ENCODE measurements at places on chromosomes 12 and 14. TPM values are rescaled to one million over a fixed set of nuclear protein-coding genes. Genes with fewer than 3 reads are reported as not detected.

The TGM1 gene
- total RNA-seq, result 0.36 TPM

The DACT1 gene
- total RNA-seq, result 74.8 TPM

The EPYC gene
- total RNA-seq, result 1.8 TPM

The FGF23 gene
- not detected for total RNA-seq

The IGF1 gene
- total RNA-seq, result 0.88 TPM

The TAS2R30 gene
- 9.7 TPM for total RNA-seq

The IL31 gene
- total RNA-seq, result not detected

The PLCZ1 gene
- total RNA-seq, result not detected

The NAV3 gene
- 107 TPM for total RNA-seq

The SLC5A8 gene
- not detected for total RNA-seq

The MYH6 gene
- not detected for total RNA-seq

The PRIMA1 gene
- not detected for total RNA-seq

The SLC6A15 gene
- under 0.01 TPM for total RNA-seq

The EGLN3 gene
- 0.29 TPM for total RNA-seq

DNA sequence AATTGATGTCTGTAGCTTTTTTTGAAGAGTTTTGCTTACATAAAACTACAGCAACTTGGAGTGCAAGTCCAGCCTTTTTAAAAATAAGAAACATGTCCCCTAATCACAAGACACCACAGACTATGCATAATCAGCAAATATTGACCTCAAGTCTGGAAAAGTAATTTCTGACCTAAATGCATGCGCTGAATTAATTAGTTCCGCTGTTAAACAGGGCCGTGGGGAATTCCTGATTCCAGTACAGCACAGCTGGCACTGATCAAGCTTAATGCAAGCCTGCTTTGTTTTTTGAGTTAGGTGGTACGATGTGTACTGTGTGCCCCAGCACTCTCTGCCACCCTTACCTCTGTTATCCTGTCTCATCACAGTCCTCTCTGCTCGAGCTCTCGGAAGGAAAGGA, 9.2 kb downstream of the MLH3 start:
- DNase-seq, result no peak
- H3K4me1 ChIP-seq, result peaks cover 16% of the 10 kb centered on the region
- H3K27me3 ChIP-seq, result no peaks in the 10 kb centered on the region
- H3K4me3 ChIP-seq, result no peak overlapping the region
- no peak overlapping the region for H3K27ac ChIP-seq
- peaks cover 21% of the 10 kb centered on the region for H3K36me3 ChIP-seq

DNA sequence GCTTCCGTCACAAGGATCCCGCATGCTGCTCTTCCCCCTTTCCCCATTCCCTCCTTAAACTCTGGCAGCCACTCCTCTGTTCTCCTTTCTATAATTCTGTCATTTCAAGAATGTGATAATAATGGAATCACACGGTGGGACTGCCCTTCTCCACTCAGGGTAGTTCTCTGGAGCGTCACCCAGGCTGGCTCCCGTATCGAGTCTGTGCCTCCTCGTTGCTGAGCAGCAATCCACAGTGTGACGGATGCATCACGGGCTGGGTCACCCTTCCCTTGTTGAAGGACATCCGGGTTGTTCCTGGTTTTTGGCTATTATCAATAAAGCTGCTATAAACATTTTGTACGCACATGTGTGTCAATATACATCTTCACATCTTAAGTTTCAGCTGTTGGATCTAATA, 5.7 kb upstream of the SYNE3 start:
- no peaks in the 10 kb centered on the region for H3K27me3 ChIP-seq
- H3K4me1 ChIP-seq, result peaks cover 74% of the 10 kb centered on the region
- H3K27ac ChIP-seq, result no peak overlapping the region
- H3K4me3 ChIP-seq, result no peak overlapping the region

GRCh38 chr12:27499377-27499776, 24.6 kb upstream of the PPFIBP1 start:
- no peak overlapping the region for H3K4me3 ChIP-seq
- no peaks in the 10 kb centered on the region for H3K27me3 ChIP-seq
- no peaks in the 10 kb centered on the region for H3K36me3 ChIP-seq

DNA sequence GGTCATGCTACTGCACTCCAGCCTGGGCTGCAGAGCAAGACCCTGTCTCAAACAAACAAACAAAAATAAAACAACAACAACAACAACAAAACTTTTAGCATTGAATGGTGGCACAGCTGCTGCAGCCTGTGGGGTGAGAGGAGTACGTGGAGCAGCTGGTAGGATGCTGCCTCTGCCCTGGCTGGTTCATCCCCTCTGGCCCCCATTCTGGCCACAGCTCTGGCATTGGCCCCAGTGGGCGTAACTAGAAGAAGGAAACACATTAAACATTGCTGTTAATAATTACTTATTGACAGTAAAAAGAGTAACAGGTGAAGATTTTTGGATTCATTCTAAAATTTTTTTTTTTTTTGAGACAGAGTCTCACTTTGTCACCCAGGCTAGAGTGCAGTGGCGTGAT, 28.8 kb upstream of the C2CD5 start:
- no peak overlapping the region for H3K27ac ChIP-seq
- no peaks in the 10 kb centered on the region for H3K27me3 ChIP-seq
- no peak overlapping the region for H3K4me3 ChIP-seq

DNA sequence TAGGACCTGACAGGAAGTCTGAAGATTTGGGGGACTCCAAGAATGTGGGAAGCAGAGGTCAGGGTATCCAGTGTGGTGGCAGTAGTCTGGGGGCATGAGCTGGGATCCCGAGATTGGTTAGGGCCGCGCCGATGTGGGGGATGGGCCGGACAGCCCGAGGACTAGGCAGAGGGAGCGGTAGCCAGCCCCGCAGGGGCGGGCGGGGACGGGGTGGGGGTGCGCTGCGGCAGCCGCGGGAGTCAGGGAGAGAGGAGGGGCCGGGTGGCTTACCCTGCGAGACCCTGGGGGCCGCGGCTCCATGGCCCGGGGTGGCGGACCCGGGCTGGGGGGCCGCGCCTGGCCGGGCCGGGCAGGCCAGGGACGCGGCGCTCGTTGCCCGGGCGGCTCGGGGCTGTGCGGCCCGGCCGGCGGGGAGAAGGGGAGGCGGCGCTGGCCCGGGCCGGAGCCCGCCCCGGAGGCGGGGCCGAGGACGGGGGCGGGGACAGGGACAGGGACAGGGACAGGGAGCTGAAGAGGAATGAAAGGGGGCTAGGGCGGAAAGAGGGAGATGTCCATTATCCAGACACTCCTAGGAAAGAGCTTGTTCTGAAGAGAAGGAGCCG, 5.6 kb downstream of the ZNF385A start:
- H3K36me3 ChIP-seq, result no peaks in the 10 kb centered on the region
- DNase-seq, result peak; percentile 98
- H3K4me3 ChIP-seq, result peak overlapping the region; percentile 66
- peaks cover 14% of the 10 kb centered on the region for H3K4me1 ChIP-seq

DNA sequence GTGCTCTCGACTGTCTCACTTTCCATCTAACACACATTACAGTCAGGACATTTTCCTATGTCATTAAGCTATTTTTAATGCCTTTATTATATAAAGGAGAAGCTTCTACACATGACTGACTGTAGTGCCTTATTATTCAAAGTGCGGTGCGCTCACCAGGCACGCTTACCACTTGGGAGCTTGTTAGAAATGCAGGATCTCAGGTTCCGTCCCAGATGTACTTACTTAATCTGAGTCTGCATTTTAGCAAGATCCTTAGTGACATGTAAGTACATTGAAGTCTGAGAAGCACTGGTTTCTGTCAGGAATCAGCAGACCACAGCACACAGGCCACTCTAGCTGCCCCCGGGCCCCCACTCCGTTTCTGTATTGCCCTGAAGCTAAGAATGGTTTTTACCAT, 44.7 kb upstream of the MDM1 start:
- H3K4me1 ChIP-seq, result peaks cover 3% of the 10 kb centered on the region
- H3K4me3 ChIP-seq, result no peak overlapping the region
- no peaks in the 10 kb centered on the region for H3K36me3 ChIP-seq

- DNase-seq, result no peak
- H3K4me1 ChIP-seq, result no peaks in the 10 kb centered on the region
- H3K4me3 ChIP-seq, result no peak overlapping the region
- peaks cover 3% of the 10 kb centered on the region for H3K27me3 ChIP-seq
These were observed 22.7 kb upstream of the PRICKLE1 start for GRCh38 chr12:42612231-42612613.

DNA sequence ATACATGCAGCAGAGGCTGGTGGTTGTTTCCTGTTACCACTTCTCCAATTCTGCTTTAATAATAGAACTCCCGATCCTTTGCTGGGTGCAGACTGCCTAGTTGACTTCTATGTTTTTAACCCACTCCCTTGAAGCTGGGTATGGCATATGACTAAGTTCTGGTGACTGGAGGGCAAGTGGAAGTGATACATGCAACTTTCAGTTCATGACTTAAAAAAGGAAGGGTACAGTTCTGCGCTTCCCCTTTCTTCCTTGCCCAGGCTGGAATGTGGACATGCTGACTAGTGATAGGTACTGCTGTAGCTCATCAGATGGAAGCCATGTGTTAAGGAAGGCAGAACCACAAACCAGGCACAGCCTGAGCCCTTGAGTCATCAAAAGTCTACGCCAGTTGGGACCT, 2.4 kb upstream of the A2M start:
- no peaks in the 10 kb centered on the region for H3K27me3 ChIP-seq
- H3K27ac ChIP-seq, result no peak overlapping the region
- H3K36me3 ChIP-seq, result no peaks in the 10 kb centered on the region
- no peak for DNase-seq

GRCh38 chr14:50045039-50045711, 71.2 kb downstream of the VCPKMT start:
- H3K4me3 ChIP-seq, result no peak overlapping the region
- peak; percentile 94 for DNase-seq
- H3K27ac ChIP-seq, result peak overlapping the region; percentile 59
- no peaks in the 10 kb centered on the region for H3K27me3 ChIP-seq
- H3K4me1 ChIP-seq, result peaks cover 33% of the 10 kb centered on the region
- H3K36me3 ChIP-seq, result no peaks in the 10 kb centered on the region

DNA sequence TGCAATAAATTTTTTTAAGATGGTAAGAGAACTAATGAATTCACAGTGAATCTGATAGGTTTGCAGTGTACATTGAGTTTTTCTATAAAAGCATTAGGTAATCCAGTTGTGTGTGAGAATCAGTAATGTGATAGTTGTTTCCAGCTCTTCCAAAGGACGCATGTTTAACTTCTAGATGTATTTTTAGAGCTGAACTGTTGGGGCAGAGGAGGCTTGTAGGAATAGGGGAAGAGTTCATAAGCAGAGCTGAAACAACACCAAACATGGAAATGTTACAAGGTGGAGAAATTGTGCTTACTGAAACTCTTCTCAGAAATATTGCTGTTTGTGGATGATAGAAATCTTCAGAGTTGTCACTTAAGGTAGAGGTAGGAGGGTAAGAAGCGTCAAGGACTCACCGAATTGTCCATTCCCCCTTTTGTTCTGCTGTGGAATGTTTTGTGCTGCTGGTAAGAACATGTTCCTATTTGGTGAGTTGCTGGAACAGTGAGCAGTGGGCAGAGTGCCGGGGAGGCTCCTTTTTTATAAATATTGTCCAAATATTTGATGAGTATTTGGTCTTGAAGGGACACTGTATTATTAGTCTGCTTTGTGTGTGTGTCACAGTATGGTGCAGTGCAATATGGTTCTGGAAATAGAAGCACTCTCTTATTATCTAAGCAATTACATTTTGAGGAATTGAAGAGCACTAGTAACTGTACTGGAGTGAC, 76.7 kb downstream of the ANO6 start:
- H3K4me1 ChIP-seq, result peaks cover 3% of the 10 kb centered on the region
- no peak overlapping the region for H3K27ac ChIP-seq
- no peaks in the 10 kb centered on the region for H3K36me3 ChIP-seq
- DNase-seq, result no peak
- no peaks in the 10 kb centered on the region for H3K27me3 ChIP-seq

- peak; percentile 89 for DNase-seq
- peak overlapping the region; percentile 36 for H3K4me3 ChIP-seq
- peak overlapping the region; percentile 52 for H3K27ac ChIP-seq
- H3K27me3 ChIP-seq, result no peaks in the 10 kb centered on the region
- no peaks in the 10 kb centered on the region for H3K36me3 ChIP-seq
- peaks cover 22% of the 10 kb centered on the region for H3K4me1 ChIP-seq
These were observed 1.9 kb downstream of the LRRK2 start for GRCh38 chr12:40226705-40227104.

- peaks cover 60% of the 10 kb centered on the region for H3K36me3 ChIP-seq
- no peak overlapping the region for H3K4me3 ChIP-seq
- H3K4me1 ChIP-seq, result peaks cover 47% of the 10 kb centered on the region
- H3K27me3 ChIP-seq, result no peaks in the 10 kb centered on the region
- peak; percentile 58 for DNase-seq
These were observed 3.3 kb downstream of the GMPR2 start for GRCh38 chr14:24235804-24236688.

GRCh38 chr14:60184146-60184904, 19.1 kb upstream of the DHRS7 start:
- no peaks in the 10 kb centered on the region for H3K36me3 ChIP-seq
- peak overlapping the region; percentile 20 for H3K27ac ChIP-seq
- DNase-seq, result no peak
- no peaks in the 10 kb centered on the region for H3K27me3 ChIP-seq

GRCh38 chr14:60956632-60957031, 24.2 kb downstream of the TRMT5 start:
- H3K4me1 ChIP-seq, result peaks cover 6% of the 10 kb centered on the region
- H3K27ac ChIP-seq, result no peak overlapping the region
- DNase-seq, result no peak
- H3K27me3 ChIP-seq, result no peaks in the 10 kb centered on the region
- H3K4me3 ChIP-seq, result no peak overlapping the region

DNA sequence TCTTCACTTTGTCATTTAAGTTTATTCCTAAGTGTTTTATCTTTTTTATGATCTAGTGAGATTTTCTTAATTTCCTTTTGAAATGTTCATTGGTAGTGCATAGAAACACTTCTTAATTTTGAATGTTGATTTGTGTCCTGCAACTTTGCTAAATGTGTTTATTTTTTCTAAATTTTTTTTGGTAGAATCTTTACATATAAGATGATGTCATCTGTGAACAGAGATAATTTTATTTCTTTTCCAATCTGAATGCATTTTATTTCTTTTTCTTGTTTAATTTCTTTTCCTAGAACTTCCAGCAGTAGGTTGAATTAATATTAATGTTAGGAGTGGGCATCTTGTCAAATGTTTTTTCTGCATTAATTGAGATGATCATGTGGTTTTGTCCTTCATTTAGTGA, 42.1 kb downstream of the SLCO1B3 start:
- DNase-seq, result no peak
- no peak overlapping the region for H3K4me3 ChIP-seq
- no peaks in the 10 kb centered on the region for H3K27me3 ChIP-seq
- H3K27ac ChIP-seq, result no peak overlapping the region
- no peaks in the 10 kb centered on the region for H3K36me3 ChIP-seq

- no peaks in the 10 kb centered on the region for H3K4me1 ChIP-seq
- H3K36me3 ChIP-seq, result no peaks in the 10 kb centered on the region
- no peaks in the 10 kb centered on the region for H3K27me3 ChIP-seq
- H3K27ac ChIP-seq, result no peak overlapping the region
- no peak for DNase-seq
These were observed 42.5 kb downstream of the PKP2 start for GRCh38 chr12:32854097-32854496.

DNA sequence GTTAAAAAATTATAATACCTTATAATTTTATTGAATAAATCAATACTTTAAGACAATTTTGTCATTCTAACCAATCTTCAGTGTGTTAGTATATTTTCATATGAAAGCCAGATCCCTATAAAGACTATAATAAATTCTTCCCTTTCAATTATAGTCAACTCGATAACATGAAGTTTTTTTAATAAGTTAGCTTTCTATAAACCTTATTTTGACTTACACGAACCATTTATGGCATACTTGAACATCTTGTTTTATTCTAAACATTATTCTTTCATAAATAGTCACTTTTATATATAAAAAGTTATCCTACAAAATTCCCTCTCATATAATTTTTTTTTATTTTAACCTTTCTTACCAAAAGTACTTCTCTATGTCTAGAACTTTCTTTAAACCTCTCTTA, 1002.3 kb downstream of the TMEM121 start:
- no peaks in the 10 kb centered on the region for H3K27me3 ChIP-seq
- H3K4me3 ChIP-seq, result no peak overlapping the region
- H3K4me1 ChIP-seq, result no peaks in the 10 kb centered on the region
- no peak for DNase-seq
